Endothelial cell (in vitro differentiated cells): ENCODE measurements at places on chromosomes 3 and 15.

GRCh38 chr3:4866866-4867265, 112.4 kb upstream of the BHLHE40 start:
- no peak for DNase-seq

DNA sequence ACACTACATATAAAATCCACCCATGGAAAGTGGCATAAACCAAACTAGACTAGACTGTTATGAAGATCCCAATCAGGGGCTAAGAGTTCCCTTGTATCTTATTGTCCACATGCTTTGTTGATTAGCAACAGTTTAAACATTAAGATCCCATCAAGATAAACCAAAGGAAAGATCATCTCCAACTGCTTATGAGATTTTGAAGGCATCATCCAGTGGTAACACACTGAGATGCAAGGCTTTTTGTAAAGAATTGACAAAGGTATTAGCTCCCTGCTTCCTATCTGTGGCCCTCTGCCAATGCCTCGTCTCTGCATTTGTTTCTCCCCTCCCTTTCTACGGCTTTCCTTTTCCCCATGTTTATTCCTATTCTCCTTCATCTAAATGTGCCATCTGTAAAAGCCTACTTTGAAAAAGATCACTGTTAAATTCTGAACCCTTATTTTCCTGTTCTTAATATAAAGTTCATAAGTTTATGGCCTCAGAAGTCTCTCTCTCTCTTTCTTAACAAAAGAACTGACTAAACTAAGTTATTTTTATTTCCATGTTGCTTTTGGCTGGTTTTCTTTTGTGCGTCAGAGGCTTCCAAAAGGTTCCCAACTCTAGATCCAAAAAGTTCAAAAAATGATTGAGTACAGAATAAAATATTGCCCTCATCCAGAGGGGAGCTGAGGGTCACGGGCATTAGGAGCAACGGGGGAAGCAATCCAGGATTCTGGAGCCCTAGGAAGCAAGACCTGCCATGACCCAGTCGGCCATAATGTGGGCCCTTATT, 5.5 kb downstream of the PLD1 start:
- DNase-seq, result no peak

- DNase-seq, result no peak
Measured at GRCh38 chr3:2041931-2042330, 56.7 kb upstream of the CNTN4 start.

GRCh38 chr3:30661098-30661873, 54.9 kb downstream of the TGFBR2 start:
- DNase-seq, result no peak

DNA sequence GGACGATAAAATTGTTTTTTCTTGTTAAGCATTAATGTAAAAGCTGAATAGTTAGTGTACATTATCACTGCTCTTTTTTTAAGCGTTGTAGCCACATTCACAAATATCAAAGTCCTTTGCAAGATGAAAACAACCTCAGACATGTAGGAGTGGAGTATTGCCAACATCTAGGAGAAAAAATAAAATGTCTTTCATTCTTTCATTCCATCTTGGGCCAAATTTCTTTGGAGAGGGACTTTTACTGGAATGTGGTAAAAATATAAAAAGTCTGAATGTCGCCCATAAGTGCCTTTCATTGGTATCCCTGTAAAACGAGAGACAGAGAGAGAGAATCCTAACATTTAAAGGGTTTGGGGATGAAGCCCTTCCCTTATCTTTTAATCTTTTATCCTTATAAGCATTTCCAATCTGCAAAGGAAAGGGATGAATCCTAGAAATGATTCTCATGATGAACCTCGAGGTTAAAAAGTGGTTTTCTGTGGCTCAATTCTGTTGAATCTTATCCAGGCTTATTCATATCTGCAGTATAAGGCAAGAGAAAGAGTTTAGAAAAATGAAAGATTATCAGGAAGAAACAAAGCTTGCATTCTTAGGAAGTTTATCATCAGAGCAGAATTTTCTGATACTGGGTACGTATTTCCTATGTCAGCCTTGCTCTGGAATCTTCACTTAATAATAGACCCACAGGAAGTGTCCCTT, 1031.7 kb downstream of the MCTP2 start:
- DNase-seq, result no peak

DNA sequence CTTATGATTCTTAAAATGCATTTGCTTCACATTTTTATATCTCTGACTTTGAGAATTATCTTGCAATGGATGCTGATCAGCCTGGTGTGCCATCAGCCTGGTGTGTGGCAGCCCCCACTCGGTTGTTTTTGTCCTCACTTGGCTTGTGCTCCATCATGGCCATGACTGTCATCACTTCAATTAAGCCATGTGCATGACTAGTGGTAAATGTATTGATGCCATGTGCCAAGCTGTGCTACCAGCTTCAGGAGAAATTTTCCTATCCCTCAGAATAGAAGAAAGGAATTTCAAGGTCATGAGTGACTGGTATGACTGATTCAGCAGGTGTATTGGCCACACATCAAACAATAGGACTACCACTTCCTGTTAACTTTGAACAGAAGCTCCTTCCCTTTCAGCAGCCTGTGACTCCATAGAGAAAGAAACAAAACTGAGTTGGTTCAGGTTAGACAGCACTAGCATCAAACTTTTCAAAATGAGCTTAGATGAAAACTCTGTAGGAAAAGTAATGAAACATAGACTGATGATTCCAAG, 251.7 kb downstream of the GRM7 start:
- DNase-seq, result no peak

GRCh38 chr3:106814231-106814630, 563.0 kb upstream of the CCDC54 start:
- DNase-seq, result no peak

GRCh38 chr15:65328506-65329287, 24.2 kb downstream of the RNU5B-1 start:
- no peak for DNase-seq

- no peak for DNase-seq
Measured at GRCh38 chr15:101063212-101063611, 144.1 kb downstream of the LRRK1 start.

DNA sequence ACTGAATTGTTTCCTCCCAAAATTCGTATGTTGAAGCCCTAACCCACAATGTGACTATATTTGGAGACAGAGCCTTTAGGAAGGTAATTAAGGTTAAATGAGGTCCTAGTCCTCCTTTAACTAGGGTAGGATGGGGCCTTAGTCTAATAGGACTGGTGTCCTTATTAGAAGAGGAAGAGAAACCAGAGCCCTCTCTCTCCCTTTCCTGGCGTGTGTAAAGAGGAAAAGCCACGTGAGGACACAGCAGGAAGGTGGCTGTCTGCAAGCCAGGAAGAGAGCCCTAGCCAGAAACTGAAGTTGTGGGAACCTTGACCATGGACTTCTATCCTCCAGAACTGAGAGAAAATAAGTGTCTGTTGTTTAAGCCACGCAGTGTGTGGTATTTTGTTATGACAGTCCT, 94.3 kb downstream of the OXNAD1 start:
- no peak for DNase-seq

GRCh38 chr3:177932346-177932745, 603.9 kb upstream of the KCNMB2 start:
- no peak for DNase-seq

GRCh38 chr3:53815067-53815466, 31.2 kb downstream of the CHDH start:
- DNase-seq, result no peak

- DNase-seq, result no peak
Measured at GRCh38 chr3:171092467-171092911, 66.0 kb upstream of the SLC2A2 start.

DNA sequence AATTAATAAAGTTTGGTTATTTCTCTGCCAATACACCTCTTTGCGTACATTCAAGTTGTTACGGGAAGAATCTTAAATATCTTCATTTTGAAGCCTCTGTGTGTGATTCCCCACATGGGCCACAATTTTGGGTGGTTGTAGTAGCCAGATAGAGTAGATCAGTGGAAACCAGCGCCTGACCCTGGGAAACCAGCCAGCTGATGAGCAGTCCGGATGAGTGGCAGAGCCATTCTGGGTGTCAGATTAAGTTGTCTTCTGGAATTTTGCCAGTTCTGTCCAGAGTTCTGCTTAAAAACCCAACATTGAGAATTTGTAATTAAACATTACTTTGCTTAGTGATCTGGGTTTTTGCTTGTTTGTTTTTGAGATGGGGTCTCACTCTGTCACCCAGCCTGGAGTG, 49.7 kb downstream of the MRPS25 start:
- DNase-seq, result no peak

DNA sequence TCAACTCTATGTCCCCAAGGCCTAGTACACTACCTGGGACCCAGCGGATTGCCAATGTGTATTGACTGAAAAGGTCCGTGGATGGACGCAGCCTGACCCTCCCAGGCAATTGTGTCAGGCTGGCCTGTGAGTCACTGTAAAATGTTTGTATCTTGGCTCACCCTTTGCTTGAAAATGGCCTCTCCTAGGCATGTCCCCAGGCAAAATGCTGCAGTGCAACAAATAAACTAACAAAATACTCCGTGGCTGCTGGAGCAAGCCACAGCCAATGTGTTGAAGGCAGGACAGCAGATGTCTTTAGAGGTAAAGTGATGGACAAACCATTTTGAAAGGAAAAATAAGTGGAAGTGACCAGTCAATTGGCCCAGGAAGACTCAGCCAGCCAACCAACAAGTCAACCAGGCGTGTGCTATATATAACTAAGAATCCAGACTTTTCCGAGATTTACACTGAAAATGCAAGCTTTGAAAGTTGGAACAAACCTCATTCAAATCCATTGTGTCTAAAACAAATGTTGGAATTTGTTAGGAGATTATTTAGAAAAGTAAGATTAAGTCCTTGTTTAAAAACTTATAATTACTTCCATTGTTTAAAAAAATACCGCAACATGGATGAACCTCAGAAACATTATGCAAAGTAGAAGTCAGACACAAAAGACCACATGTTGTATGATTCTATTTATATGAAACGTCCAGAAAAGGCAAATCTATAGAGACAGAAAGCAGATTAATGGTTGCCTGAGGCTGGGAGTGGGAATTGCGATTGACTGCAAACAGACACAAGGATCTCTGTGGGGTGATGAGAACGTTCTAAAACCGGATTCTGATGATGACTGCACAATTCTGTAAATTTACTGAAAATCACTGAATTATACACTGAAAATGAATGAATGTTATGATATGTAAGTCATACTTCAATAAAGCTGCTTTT, 191.2 kb downstream of the TLE3 start:
- DNase-seq, result no peak

DNA sequence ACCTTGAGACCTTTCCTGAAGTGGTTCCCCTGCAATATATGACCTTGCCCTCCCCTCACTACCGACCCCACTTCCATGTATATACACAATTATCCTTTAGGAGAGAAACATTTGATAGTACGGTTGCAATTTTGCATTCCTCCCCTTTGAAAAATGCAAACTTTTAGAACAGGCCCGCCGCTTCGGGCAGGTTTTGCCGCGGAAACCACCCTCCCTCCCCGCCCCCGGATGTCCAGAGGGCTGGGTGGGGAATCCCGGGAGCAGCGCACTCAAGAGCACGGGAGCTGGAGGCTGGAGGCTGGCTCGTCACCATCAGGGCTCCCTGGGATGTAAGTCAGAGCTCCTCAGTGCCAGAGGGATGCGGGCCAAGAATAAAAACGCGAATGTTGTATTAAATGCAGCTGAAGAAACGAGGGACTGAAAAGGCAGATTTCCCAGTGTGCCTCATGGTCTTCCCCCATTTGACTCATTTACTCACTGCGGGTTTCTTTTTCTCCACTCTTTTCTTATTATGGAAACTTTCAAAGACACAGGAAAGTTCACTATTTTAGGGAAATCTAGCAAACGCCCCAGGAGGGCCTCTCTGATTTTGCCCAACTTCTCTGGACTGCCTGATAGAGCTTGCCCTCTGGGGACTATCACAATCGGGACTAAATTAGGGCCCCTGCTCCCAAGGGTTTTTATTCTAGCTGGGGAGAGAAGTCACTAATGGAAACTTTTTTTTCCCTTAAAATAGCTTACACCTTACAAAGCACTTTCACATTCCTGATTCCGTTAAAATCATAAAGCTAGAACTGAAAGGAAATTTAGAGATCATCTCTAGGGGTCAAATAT, 2.9 kb upstream of the USP3 start:
- DNase-seq, result peak; percentile 33

GRCh38 chr3:106609666-106610301, 741.0 kb upstream of the CBLB start:
- peak; percentile 70 for DNase-seq

DNA sequence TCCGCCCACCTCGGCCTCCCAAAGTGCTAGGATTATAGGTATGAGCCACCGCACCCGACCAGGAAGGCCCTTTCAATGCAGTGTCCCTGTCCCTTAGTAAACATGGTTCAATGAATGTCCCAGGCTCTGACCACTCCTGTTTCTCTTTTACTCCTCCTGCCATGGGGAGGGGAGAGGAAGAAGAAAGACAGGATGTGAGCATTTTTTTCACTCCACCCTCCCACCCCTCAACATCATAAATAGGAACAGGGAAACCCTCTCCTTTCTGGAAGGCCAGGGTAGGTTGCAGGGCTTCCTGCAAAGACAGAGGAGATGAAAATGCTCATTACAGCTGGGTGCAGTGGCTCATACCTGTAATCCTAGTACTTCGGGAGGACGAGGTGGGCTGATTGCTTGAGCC, 7.5 kb upstream of the TATDN2 start:
- DNase-seq, result no peak

DNA sequence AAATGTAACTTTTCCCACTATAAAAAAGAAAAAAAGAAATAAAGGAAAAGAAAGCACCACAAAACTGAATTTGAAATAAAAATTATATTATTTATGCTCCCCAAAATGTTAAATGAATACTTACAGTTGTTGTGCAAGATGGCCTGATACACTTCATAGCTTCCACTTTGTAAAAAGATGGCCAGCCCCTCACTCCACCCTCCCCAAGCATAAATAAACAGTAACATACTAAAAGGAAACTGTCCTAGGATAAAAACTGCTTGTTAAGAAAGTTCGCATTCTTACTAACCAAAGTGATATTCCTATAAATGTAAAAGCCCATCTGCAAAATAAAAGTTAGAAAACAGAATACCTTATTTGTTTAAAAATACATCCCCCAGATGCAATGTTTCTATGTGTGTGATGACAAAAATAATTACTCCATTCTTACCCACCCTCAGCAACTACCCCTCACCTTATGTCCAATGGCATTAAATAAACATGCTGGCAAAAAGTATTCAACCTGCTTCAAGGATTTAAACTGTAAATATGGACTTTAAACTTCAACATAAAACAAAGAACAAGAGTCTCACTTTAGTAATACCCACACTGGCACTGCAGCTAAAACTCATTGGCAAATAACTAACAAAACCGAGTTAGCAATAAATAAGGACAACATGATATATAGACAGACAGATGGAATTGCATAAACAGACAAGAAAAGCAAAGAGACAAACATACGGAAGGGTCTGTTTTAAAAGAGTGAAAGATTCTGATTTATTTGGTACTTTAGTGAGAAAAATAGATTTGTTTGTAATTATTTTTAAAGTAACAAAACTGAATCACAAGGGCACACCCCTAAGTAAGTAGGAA, 47.7 kb downstream of the ZBTB20 start:
- no peak for DNase-seq
